ENCODE measurements at places on chromosomes 1 and 21.

DNA sequence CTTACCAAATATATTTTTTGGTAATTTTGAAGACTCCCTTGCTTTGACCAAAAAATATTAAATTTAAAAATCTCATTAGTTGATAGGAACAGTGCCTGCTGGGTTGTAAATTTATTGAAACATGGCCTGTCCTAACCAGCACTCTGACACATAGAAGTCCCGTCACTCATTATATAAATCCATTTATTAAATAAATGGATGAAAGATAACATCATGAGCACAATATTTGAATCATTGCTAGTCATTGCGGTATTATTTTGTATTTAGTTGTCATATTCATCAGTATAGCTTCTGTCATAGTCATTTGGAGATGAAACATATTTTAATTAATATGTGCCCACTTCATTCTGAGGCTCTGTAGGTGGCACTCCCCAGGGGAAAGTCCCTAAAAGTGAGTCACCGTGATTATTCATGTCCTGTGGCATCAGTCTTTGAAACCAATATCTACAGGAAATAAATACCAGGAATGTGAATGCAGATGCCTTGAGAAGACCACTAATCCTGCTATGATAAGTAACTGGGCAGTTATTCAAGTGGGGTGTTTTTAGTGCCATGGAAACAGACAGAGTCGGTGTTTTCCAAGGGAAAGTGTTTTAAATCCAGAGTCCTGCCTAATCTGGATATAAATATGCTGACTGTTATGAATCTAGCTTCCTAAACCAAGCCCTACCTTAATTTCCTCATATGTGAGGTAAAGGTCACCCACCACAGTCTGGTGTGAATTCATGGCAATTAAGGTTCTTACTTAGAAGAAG, 302.0 kb downstream of the DUSP10 start:
- DNase-seq = no peak

DNA sequence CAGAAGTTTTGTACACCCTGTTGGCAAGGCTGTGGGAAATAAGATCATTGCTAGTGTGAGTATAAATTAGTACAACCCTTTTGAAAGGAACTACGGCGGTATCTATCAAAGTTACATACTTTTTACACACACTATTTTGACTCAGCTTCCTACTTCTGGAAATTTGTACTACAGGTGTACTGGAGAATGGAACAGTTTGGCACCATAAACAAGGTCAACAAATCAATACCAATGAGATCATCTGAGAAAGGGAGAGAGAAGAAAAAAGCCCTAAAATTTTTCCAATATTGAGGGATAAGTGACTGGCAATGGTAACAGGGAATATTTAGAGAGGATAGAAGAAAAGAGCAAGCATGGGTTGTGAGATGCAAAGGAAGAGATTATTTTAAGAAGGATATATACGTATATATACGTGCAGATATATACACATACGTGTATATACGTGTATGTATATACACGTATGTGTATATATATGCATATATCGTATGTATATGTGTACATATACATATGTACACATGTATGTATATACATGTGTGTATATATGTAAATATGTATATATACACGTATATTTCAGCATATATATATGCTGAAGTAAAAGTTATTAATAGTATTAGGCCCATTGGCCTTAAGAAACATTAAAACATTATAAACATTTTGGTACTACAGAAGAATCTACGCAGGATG, 27.6 kb downstream of the KLHL20 start:
- DNase-seq = no peak

DNA sequence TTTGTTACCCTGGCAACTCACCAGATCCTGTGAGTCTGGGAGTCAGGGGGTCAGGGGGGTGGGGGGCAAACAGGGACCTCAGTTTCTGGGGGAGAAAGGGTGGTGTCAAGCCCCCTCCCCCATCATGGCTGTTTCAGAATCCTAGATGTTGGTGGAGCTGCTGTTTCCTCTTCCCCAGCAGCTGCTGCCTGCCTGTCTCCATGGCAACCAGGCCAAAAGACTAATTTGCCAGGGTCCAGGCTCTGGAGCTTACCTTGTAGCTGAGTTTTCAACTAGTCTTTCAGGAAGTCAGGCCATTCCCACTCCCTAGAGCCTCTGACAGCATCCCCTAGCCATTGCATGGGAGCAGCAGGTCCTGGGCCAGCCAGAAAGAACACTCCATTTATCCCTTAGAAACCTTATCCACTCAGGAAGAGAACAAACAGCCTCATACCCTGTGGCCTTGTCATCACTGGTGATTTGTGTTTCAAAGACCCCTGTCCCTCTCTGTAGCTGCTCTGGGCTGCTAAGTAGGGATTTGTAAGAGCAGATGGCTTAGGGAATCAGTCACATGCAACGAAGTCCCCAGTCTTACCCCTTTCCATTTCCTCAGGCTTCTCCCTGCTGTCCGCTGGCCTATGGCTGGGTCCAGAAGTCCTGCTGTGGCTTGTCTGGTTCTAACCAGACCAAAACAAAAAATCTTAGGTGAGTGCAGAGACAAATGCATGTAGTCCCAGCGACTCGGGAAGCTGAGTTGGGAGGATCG, 21.5 kb upstream of the STMN1 start:
- no peak for DNase-seq

DNA sequence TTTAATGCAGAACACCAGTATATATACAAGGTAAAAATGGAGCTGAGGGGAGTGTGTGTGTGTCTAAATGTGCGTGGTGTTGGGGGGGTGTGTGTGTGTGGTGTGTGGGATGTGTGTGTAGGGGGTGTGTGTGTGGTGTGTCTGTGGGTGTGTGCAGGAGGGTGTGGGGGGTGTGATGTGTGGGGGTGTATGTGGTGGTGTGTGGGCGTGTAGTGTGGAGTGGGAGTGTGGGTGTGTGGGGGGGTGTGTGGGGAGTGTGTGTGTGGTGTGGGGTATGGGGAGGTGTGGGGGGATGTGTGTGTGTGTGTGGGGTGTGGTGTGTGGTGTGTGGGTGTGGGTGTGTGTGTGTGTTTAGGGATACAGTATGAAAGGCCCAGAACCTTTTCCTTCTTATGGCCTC, 202.3 kb upstream of the CACYBP start:
- DNase-seq = no peak

GRCh38 chr1:46393510-46393909, 607 bp upstream of the FAAH start:
- no peak for DNase-seq

- DNase-seq = no peak
Measured at GRCh38 chr1:60762176-60762575, 320.2 kb upstream of the NFIA start.

- DNase-seq = no peak
Measured at GRCh38 chr1:50490640-50491039, 67.4 kb upstream of the DMRTA2 start.

DNA sequence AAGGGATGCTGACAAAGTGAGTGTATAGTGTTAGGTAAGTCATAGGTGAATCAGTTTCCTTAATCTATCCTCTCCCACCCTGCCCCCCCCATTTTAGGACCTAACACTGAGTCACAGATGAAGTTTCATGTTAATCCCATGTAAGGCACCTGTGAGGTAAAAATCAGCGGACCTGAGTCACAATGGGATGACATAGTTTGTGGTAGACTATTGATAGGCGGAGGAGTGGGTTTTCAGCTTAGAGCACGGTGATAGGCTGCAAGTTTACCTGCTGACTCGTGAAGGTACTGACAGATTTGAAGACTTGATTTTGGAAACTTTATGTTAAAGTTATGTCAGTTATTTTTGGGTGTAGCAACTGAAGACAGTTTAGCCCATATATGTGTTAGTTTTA, 1.7 kb downstream of the TOR1AIP1 start:
- peak; percentile 20 for DNase-seq

GRCh38 chr1:32275424-32275823, 16.5 kb upstream of the HDAC1 start:
- DNase-seq = no peak

DNA sequence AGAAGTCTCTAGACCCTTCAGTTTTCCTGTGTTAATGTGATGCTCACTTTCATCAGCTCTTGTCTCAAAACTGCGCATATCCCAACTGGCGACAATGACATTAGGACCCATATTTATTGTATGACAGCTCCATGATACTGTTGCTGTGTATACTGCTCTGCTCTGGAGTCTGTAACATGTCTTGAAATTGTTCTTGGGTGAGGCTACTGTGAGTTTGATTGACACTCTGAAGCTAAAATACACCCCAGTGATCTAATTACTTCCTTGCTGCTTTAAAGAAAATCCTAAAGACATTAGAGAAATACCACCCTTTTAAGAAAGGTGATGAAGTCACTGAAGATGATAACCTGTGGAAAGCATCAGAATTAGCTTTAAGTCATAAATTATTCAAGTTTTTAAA, 1046.2 kb downstream of the KCNT2 start:
- DNase-seq = no peak

GRCh38 chr1:202890392-202890791, 1.4 kb upstream of the RABIF start:
- DNase-seq = no peak

GRCh38 chr1:214199585-214199984, 81.4 kb upstream of the SMYD2 start:
- DNase-seq = no peak

- no peak for DNase-seq
Measured at GRCh38 chr1:28417441-28417922, 47.9 kb downstream of the PHACTR4 start.

GRCh38 chr1:209057901-209058300, 525.6 kb upstream of the CAMK1G start:
- DNase-seq = no peak

DNA sequence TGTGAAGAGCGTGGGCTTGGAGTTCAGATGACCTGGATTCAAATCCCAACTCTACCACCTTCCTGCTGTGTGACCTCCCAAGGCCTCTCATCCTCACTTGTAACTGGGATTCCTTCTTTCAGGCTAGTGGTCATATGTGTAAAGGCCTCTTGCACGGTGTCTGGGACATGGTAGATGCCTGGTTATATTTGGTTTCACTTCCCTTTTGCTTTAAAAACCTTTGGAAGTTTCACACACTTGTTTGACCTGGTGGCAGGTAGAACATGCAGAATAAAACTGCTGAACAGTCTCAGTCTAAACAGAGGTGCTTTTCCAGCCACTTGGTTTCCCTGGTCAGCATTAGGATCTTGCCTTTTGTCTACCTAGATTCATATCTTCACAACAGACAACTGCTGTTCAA, 37.0 kb upstream of the RCAN3 start:
- DNase-seq = no peak

DNA sequence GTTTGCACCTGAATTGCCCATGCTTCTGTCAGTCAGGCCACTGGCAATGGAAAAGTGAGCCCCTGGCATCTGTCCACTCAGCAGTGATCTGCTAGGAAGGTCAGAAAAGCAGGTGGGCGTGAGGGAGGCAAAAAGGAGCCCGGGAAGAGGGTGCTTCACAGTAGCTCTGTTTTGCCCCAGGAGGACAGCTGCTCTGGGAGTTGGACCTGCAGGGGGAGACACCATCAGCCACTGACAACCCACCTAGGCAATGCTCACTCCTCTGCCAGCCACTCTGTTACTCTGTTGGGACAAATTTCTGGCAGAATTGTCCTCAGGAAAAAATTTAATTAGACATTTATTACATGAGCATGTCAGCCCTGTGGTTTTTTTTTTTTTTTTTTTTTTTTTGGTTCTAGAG, 146.4 kb downstream of the LRIG2 start:
- DNase-seq = peak; percentile 50

DNA sequence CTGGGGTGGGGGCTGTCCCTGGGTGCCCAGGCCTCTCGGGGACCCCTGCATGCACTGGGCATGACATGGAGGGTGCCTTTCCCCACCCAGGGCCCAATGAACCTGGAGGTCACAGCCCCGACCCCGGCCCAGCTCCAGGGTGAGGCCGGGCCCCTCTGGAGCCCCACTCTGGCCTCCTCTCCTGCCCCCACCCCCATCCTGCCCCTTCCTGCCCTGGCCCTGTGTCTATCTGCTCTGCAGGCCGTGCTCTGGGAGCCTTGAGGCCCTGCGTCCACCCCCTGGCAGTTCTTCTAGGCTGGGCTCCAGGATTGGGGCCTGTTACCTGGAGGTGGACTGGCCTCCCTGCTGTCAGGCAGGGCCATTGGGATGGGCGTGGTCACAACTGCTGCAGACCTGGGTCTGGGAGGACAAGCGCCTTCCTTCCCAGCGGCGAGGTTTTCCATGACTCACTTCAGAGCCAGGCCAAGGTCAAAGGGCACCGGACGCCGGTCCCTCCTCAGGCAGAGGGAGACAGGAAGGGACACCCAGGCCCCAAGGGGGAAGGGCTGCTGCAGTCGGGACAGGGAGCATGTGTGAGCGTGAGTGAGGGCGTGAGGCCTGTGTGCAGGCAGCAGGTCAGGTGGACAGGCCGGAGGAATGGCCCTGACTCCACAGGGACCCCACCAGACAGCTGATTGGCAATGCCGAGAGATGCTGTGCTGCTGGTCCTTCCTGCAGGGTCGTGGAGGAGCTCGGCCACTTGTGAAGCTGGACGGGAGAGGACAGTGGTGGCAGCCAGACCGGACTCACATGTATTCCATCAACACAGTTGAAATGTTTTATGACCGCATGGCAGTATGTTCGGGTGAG, 31.1 kb upstream of the POFUT2 start:
- no peak for DNase-seq

DNA sequence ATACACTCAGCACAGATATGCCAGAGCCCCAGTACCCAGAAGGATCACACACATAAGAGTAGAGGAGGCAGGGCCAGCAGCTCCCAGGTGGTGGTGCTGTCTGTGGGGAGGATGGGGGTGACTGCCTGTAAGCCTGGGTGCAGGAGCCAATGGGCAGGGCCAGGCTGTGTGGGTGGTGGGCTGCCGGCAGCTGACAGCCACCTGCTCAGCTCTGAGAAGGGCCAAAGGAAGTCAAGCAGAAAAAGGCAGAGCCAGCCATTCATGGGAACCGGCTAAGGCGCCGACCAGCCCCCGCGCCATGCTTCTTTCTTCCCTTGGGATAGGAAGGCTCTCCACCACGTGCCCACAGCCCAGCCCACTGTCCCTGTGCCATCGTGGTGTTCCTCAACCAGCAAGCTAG, 14.1 kb downstream of the PIK3C2B start:
- DNase-seq = no peak

DNA sequence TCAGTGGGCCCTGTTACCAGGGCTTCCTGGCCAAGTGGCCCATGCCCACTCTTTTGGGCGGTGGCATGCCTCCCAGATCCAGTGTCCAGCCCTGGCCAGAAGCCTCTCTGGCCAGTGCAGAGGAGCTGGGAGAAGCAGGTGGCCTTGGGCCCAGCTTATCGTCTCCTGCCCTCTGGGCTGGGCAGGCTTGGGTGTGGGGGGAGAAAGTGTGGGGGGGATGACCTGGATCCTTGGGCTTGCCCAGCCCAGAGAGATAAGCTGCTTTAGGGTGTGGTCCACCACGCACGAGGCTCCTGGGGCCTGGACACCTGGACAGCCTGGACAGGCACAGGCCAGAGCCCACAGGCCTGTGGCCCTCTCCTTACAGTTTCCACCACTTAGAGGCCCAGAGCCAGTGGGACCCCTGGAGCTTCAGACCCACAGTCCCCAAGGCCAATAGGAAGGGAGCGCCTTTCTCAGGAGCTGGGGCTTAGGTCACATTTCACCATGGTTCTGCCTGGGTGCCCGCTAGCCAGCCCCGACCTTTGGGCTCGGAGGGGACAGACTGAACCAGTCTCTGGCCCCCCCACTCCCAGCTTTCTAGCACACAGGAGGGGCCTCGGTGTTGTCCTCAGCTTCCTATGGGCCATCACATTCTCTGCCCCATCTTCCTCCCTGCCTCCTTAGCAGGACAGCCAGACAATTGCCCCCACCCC, 1.8 kb downstream of the ESPN start:
- no peak for DNase-seq

GRCh38 chr1:46822248-46822826, 23.5 kb downstream of the CYP4B1 start:
- no peak for DNase-seq

Data from HEK293T (cell line).